ENCODE measurements at places on chromosomes 5 and 9.

GRCh38 chr9:94568250-94568889 is 13.5 kb downstream of the PCAT7 start:
- DNase-seq, result no peak

DNA sequence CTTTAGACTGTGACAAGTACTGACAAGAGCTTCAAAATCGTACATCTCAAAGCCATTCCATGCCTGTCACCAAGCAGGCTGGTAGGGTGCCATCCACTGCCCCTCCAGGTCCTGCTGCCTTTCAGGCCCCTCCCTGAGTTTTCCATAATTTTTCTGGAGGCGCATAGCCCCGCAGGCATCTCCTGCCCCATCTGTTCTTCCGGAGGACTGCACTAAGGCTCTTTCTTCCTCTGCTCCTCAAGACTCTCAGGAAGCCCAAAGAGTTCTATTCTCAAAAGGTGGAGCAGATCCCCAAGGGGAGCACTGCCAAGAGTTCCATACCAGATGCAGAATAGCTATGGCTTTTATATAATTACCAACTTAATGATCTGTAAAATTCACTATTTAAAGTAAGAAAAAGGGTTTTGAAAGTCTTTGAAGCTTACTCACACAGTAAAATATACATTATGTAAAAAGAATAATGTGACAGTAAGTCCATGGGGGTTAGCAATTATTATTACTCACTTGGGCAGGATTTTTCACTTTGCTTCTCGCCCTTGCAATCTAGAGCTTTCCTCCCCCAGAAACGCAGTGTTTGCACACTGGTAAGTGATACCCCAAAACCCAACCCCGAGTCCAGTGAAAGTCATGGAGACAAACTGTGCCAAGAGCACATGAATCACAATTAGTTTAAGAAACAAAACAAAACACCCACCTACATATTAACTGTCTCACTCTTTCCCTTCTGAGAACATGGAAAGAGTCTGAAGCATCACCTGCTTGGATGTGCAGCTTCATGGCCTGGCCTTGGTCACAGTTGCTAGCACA is 114.1 kb upstream of the DAPK1 start:
- DNase-seq, result no peak

DNA sequence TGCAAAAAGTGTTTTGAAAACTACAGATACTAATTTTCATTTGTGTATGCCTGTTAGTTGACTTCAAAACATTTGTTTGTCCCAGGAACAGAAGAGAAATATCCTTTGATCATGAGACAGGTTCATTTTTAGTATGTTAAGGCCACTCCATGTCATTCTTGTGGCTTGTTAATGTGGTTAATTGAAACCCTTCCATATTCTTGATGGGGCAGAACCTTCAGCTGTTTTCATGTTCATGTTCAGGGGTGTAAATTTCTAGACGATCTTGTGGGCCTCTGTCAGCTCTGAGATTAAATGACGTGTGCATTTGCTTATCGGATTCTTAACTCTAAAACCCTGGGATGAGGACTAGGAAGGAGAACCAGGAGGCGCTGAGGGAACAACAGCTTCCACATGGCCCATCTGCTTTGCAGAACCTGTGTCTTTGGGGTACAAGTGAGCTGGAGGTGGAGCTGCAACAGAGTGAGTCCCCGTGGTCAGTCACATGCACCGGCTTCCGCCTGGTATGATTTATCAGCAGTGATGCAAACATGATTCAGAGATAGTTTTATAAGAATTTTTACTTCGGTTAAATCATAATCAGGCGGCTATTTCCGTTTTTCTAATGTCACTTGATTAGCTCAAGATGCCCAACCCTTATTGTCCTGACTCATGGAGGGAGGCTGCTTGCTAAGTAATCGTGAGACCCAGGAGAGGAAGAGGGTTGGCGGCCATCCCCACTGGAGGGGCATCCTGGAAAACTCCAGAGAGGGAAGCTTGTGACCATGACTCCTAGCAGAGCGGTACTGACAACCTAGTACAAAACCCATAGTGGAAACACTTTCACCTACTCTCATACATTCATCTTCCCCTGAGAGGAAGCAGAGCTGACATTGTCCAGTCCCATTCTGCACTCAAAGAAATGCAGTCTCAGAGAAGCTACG is 138.4 kb downstream of the C9orf152 start:
- peak; percentile 89 for DNase-seq

GRCh38 chr5:136133222-136133921 is 727 bp downstream of the SMAD5 start:
- peak; percentile 61 for DNase-seq

DNA sequence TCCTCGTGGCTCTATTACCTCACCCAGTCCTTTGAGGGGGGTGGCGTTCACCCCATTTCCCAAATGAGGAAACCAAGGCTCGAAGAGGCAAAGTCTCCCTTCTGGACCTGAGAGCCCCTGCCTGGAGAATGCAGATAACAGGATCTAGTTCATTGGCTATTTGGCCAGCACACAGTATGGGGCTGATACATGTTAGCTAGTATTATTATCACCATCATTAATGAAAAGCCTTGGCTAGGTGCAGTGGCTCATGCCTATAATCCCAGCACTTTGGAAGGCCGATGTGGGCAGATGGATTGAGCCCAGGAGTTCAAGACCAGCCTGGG is 4.3 kb downstream of the SH3GLB2 start:
- peak; percentile 71 for DNase-seq

DNA sequence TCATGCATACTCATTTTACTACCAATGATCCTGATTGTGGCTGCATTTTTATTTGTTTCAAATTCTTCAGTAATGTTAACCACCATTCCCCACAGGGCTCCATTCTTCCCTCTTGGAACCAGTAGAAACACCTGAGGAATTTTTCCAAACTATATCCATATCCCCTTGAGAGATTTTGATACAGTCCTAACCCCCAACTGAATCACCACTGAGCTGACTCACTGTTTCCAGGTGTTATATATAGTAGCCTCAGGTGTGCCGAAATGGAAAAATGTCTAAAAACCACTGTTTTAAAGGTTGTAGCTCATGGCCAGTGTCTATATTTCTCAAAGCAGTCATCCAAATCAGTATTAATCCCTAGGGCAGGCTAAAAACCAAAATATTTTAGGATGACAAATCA is 85.2 kb downstream of the MRPS27 start:
- no peak for DNase-seq

GRCh38 chr5:139050432-139050831 is 147.7 kb downstream of the SIL1 start:
- no peak for DNase-seq

DNA sequence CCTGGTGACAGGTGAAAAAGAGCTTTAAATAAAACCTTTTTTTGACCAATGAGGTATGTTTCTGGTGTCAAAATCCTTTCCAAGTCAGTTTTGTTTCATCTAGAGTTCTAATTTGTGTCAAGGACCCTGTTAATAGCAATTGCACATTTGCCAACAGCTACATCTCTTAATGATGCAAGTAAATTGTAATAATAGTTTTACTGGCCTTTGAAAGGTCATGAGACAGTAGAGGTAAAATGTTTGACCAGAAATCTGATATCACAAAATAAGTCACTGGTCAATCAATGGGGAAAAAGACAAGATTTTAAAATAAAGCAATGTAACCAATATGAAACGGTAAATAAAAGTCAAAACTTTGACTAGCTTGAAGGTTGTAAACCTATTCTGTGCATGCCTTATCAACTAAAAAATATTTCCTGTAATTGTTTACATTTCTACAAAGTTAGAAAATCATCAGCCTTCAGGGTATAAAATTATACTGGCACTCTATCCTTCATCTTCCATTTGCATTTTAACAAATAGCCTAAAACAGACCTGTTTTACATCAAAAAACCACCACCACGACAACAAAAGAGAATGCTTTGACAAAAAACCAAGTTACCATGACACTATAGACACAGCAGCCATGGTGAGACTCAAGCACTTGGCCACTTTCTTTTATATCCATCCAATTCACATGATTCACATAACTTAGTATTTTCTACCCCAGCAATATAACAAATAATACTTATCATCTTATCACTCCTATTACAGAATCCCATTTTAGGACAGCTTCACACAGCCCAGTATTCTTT is 3.0 kb downstream of the NADK2 start:
- peak; percentile 32 for DNase-seq

DNA sequence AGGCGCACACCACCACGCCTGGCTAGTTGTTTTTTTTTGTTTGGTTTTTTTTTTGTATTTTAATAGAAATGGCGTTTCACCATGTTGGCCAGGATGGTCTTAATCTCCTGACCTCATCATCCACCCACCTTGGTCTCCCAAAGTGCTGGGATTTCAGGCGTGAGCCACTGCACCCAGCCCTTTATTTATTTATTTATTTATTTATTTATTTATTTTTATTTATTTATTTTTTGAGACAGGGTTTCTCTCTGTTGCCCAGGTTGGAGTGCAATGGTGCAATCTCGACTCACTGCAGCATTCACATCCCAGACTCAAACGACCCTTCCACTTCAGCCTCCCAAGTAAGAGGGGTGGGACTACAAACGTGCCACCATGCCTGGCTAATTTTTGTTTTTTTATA is 63.0 kb upstream of the ADAMTSL1 start:
- DNase-seq, result no peak

- no peak for DNase-seq
Observed at GRCh38 chr9:90842176-90842777, 40.7 kb downstream of the SYK start.

DNA sequence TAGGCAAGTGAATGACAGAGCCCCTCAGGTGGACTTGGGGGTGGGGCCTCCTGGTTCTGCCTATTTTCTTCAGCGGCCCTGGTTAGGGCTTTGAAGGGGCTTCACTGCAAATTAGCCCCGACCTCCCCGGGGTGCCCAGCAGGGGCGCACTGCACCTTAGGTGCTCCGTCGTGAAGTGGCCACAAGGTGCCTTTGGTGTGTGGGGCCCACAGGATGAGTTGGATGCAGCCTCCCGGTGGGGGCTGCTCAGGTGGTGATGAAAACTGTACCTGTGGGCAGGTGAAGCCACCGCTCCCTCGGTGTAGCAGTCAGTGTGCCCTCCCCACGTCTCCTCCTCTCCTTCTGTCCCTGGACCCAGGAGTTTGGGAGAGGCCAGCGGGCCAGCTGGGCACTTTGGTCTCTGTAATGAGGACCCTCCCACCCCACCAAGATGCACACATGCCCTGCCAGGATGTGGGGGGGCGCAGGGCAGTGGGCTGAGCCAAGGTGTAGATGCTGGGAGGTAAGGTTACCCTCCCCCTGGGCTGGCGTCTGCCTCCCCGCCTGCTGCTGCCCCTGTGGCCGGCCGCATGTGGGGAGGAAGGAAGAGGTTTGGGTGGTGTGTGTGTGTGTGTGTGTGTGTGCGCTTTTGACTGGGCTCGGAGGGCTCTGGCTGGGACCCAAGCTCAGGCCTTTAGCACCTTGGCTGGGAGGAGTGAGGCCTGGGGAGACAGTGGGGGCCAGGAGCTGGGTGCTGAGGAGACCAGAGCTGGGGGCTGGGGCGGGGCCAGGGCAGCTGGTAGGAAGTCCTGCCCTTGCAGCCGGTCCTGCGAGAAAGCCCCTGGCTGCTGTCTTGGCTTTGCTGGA is 55.6 kb downstream of the RXRA start:
- DNase-seq, result peak; percentile 27

DNA sequence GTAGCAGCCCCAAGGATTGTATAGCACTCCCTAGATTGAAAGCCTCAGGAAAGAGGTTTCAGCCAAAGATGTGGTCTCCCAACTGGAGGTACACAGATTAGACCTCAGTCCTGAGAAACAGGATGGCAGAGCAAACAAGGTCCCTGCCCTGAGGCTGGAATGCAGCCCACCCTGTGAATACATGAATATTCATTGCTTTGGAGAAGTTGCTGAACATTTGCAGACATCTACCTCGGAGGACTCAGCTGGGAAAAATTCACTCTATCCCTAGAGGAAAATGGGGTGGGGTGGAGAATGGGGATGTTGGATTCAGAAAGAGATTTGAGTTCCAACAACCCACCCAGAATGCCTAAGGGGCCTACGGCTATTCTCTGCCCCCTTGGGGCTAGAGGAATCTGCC is 129.4 kb downstream of the SLIT3 start:
- no peak for DNase-seq

GRCh38 chr5:108418197-108418596 is 36.3 kb upstream of the FBXL17 start:
- DNase-seq, result no peak

DNA sequence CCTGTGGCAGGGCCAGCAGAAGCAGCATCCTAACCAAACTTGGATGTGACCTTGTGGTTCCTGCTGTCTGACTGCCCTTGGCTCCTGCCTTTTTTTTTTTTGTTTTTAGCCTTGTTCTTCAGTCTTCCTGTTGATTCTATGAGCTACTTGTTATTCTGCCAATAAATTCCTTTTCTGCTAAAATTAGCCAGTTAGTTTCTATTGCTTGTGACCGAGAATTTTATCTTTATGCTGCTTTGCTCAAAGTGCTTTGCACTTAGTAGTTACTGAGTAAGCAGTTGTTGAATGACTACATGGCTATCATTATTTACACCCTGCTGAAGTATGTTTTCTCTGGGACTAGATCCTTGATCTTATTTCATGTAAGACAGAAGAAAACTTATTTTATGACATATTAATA is 20.8 kb upstream of the ATG10 start:
- no peak for DNase-seq

- no peak for DNase-seq
Observed at GRCh38 chr5:43427306-43427705, 15.1 kb upstream of the CCL28 start.

- no peak for DNase-seq
Observed at GRCh38 chr9:119026120-119026519, 343.1 kb downstream of the BRINP1 start.

DNA sequence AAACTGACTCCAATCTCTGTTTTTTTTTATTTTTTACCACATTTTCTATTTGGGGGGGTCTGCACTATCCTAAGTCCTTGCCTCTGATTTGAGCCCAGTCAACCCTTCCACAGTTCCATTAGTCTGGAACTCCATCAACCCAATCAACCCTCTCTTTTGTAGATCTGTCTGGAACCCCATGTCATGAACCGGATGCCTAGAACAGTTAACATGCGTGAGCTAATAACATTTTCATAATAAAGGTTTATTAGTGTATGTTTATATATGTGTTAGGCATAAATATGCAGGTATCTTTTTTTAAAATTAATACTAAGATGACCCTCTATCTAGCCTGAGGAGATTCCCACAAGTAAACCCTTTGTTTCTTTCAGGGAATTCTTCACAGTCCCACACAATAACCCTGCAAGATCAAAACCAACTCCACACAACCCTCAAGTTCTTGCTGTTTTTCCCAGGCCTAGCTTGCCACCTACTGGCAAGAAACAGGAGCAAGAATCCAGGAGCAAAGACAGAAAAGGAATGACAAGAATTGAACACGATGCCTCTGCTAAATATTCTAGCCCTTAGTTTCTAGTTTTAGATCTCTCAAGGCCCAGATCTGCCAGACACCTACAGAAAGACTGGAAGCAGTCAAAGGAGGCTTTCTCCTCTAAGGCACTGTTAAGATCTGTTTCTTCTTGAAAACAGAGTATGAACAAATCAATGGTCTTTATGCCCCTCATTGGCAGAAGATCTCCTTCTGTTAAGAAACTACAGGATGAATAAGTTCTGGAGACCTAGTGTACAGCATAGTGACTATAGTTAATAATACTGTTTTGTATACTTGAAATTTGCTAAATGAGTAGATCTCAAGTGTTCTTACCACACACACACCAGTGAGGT is 100.4 kb downstream of the TRIM36 start:
- peak; percentile 45 for DNase-seq

- no peak for DNase-seq
Observed at GRCh38 chr5:91318724-91319123, 64.4 kb downstream of the ARRDC3 start.

- DNase-seq, result no peak
Observed at GRCh38 chr5:45042283-45042682, 233.5 kb downstream of the MRPS30 start.

- DNase-seq, result no peak
Observed at GRCh38 chr9:33011831-33012230, 10.4 kb upstream of the APTX start.

GRCh38 chr9:102714184-102714583 is 280.9 kb upstream of the CYLC2 start:
- DNase-seq, result no peak

- peak; percentile 86 for DNase-seq
Observed at GRCh38 chr5:88884608-88884877, 1.6 kb upstream of the MEF2C start.
